ENCODE measurements at places on chromosomes 3 and 15.
A peak's percentile ranks its signal among the peaks of the same experiment; 100 is the strongest.

- DNase-seq: no peak
These were observed 299.9 kb upstream of the MME start for GRCh38 chr3:154780263-154780662.

GRCh38 chr3:196049653-196050052 is 32.2 kb downstream of the TFRC start:
- DNase-seq: no peak

DNA sequence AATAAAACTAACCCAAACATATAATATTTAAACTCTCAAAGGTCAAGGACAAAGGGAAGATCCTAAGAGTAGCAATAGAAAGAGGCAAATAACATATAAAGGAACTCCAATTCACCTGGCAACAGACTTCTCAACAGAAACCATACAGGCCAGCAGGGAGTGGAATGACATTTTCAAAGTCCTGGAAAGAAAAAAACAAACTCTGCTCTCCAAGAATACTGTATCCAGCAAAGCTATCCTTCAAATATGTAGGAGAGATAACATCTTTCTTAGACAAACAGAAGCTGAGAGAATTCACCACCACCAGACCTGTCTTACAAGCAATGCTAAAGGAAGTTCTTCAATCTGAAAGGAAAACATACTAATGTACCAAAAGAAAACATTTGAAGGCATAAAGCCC is 51.5 kb upstream of the TMEM158 start:
- no peak for DNase-seq

DNA sequence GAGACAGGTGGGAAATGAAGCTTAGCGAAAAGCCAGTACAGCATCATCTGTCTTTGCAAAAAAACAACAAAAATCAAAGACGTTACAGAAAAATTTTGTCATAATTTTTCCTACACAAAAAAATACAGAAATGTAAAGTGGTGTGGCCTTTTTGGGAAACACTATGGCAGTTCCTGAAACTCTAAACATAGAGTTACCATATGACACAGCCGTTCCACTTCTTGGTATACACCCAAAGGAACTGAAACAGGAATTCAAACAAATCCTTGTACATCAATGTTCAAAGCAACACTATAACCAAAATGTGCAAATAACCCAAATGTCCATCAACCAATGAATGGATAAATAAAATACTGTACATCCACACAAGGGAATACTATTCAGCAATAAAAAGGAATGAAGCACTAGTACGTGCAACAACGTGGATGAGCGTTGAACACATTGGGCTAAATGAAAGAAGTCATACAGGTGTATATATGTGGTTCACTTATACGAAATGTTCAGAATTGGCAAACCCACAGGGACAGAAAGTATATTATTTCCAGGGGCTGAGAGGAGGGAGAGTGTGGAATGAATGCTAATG is 46.8 kb downstream of the GLB1 start:
- DNase-seq: no peak

DNA sequence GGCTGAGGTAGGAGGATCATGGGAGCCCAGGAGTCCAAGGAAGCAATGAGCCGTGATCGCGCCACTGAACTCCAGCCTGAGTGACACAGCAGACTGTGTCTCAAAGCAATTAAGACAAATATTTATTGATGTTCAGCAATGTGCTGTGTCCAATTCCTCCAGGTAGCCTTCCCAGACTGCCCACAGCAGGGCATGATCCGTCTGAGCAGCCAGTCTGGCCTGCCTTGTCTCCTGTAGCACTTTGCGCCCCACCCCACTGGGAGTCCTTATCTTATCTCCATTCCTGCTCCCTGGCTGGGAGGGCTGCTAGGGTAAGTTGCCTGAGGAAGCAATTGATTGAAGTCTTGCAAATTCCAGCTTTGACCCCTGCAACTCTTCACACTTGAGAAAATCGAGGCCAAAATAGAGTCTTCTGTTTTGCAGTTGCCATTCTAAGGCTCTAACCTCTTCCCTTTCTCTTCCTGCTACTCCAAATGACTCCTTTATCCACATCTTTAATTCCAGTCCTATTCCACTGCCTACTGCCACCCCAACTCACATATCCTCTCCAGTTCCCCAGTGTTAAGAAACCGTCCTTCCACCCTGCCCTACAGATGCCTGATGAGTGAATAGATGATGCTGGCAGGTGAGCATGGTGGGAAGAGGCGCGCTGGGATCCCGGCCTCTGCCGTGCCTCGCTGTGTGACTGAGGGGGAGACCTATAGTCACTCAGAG is 26.9 kb upstream of the LCTL start:
- DNase-seq: no peak

GRCh38 chr15:67968966-67969365 is 85.1 kb upstream of the PIAS1 start:
- no peak for DNase-seq

DNA sequence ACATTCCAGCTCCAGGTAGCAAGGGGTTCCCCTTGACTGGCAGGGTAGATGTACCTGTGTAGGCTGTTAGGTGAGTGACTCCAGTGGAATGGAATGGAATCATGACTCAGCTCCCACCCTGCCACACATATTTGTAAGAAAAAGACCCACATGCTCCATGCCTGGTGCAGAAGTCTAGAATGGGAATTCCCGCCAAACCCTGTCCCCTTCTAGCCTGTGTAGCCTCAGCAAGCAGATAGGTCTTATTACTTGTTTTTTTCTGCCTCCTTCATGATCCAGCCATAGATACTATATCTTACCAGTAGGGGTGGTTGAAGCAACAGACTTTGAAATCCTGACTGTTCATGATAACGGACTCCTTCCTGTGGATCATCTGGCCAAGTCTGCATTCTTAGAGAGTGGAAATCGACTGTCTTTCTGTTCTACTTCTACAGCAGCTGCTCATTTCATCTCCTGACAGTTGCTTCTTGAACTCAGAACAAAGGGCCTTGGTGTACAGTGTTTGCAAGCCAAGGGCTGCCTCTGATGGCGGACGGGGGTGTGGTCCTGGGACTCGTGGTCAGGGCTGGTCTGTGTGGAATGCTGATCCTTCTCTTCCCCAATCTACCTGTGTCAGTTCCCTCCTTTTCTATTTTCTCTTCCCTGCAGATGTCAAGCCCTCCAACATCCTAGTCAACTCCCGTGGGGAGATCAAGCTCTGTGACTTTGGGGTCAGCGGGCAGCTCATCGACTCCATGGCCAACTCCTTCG is 16.3 kb downstream of the SNAPC5 start:
- DNase-seq: no peak

- no peak for DNase-seq
These were observed 834.3 kb downstream of the PLOD2 start for GRCh38 chr3:145326666-145327065.

- no peak for DNase-seq
These were observed 14.1 kb downstream of the XXYLT1 start for GRCh38 chr3:195256639-195257453.

GRCh38 chr15:51450001-51450400 is 108.5 kb downstream of the GLDN start:
- DNase-seq: no peak

DNA sequence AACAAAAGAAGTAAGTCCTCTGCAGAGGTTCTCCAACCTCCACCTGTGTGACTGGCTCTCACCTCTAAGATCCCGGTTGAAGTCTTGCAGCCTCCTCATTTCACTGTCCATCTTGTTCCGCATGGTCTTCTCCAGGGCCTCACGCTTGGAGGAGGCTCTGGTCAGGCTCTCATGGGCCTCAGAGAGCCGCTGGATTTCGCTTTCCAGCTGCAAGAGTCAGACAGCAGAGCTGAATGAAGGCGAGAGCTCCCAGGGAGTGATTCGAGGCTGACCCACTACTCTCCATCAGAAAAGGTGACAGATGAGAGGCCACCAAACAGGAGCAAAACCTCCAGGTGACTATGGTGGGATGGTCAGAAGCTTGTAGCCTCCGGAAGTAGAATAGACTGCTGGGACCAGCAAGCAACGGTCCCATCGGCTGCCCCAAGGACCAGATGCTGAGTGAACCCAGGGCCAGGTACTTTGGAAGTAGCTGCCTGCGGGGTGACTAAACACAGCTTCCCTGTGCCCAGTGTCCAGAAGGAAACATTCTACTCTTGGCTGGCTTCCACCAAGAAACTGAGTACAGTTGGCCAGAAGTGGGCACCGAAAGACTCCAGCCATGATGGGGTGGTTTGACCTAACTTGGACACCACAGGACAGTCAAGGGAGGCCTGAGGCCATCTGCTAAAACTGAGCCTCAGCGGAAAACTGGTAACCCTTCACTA is 7.9 kb downstream of the AMOTL2 start:
- no peak for DNase-seq

DNA sequence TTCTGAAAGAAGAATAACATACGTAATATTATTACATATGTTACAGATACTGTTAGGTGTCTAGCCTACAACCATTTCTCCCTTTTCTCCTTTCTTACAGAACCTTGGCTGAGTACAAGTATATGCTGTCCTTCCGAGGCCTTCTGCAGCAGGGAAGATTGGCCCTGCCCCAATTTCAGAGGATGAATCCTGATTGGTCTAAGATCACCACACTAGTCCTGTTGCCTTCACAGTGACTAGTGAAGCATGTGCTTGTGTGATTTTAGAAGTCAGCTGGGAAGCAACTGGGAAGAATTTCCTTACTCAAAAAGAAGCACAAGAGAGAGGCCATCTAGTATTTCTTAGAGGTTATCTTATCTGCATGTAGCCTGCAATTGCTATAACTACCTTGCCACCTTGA is 30.6 kb upstream of the MECOM start:
- no peak for DNase-seq

- DNase-seq: no peak
These were observed 87.1 kb downstream of the DUT start for GRCh38 chr15:48418343-48418742.

DNA sequence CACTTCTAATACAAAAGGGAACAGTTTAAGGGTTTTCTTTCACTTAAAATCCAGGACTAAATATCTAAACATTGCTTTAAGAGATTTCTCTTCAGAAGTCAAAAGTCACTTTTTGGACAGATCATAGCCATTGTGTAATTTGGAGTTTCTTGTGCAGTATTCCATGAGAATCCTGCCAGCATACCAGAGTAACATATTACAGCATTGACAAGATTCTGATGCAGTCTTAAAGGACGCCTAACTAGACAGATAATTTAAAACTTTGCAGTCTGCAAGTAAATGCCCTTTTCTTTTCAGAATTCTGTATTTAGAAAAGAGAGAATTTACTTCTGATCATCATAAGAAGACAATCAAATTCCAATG is 17.5 kb upstream of the IGSF10 start:
- no peak for DNase-seq

DNA sequence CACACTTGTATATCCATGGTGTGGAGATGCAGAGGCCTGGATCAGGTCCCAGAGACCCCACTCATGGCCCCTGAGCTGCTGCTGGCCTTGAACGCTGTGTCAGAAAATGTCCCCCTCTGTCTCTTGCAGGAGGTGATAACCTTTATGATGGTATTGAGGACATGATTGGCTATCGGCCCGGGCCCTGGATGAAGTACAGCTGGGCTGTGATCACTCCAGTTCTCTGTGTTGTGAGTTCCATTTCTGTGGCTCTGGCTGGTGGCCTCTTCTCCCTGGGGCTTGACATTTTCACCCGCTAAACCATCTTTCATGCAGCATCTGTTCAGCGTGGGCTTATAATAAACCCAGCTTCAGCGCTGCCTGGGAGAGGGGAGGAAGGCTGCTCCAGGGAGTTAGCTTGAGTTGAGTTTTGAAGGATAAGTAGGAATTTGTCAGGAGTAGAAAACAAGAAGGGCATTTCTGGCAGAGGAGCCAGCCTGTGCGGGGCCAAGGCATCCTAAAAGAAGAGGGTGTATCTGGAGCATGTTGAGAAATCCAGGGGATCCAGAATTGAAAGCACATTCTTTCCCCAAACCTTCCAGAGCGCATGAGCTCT is 61.1 kb downstream of the GRIP2 start:
- DNase-seq: no peak

DNA sequence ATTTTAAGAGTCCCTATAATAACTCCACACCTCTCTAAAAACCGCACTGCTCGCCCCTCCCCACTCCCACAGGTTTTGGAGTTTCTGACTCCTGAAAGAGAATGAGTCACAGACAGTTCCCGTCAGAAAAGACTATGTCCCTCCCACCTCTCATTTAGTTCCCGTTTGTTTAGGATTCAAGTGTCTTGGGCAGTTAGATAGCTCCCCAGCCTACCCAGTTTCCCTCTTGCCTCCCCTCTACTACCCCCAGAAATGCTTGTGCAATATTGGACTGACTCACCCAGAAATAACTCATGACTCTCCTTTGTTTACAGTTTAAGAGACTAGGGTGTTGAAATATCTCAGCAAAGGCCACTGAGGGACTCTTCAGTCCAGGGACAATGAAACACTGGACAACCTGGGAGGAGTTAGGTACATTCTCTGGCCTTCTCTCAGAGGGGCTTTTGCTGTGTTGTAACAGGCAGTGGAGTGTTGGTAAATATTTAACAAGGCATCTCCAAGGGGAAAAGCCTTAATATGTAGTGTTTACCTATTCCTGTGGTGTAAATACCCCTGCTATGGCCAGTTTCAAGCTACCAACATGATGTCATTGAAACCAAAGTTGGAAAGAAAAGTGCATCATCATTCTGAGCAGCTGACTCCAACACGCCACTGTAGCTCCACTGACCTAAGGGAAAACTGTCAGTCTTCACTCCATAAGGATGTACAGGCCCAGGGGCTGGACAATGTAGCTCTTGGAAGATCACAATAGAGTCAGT is 96.1 kb upstream of the CHD2 start:
- DNase-seq: peak; percentile 85

- DNase-seq: no peak
These were observed 83.1 kb downstream of the PGPEP1L start for GRCh38 chr15:98924401-98925049.

DNA sequence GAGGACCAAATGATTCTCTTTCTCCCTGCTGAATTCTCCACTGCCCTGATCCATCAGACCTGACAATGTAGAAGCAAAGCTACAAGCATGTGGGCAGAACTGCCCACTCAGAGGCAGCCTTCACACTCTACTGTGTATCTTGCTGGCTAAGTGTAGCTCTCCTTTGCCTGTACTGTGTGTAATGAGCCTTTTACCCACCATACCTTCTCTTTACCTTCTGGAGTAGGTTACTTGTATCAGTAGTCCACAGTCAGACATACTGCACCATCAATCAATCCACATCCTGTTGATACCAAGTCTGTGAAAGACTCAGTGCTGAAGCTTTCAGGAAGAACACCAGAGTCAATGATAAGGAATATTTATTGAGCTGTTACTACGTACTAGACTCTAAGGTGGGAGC is 440.7 kb upstream of the ARHGEF26 start:
- no peak for DNase-seq

DNA sequence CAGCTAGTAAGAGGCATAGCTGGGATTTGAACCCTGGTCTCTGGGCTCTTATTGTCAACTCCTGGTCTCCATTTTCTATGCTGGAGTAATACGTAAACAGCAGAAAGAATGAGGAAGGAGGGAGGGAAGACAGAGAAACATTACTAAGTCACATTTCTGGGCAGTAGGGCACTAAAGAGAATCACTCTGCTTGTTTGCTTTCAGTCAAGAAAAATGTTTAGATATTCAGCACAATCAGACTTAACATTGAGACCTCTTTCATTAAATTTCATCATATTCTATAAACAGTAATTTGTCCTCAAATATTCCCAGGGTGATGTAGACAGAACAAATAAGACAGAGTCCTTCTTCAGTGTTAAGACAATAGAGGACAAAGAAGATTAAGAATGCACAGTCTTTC is 67.7 kb upstream of the BNC1 start:
- no peak for DNase-seq

- DNase-seq: no peak
These were observed 401.8 kb downstream of the SHQ1 start for GRCh38 chr3:72446218-72447058.

Data from stimulated activated naive CD4-positive, alpha-beta T cell treated with Interleukin-2 at 50 U/mL for 16 hours (primary cell).